Esophagus squamous epithelium (tissue), 5 donors: ENCODE measurements at places on chromosomes 6 and 20.

DNA sequence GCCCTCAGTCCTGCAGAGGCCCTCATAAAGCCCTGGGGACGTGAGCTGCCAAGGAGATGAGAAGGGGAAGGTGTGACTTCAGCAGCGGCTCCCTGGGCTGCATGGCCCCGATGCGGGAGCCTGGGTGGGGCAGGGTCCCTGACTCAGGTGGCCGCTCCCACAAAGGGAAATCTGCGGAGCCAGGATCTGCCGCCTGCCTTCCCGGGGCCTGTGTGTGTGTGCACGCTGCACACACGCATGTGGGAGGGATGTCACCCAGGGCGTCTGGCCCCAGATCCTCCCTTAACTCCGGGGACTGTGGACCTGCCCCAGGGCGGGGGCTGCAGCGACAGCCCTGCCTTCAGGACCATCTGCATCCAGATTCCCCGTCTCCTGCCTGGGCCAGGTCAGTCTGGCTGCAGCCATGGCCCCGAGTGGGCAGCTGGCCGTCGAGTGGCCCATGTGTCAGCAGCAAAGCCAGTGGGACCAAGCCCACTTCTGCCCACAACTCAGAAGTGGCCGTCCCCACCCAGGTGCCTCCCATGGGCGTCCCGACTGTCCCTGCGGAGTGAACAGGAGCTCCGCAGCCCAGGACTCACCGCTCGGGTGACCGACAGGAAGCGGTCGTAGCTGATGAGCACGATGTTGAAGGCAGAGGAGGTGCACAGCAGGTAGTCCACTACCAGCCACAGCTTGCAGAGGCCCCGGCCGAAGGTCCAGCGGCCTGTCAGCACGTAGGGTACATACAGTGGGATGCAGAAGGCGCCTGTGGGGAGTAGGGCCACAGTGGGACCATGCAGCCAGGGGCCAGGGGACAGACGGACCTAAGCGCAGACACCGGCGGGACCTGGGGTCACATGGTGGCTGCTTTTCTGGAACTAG lies 1.9 kb downstream of the HRH3 start:
- no peak for DNase-seq

- DNase-seq = no peak
These were observed 347.1 kb upstream of the MANEA start for GRCh38 chr6:95230071-95230740.

- DNase-seq = no peak
These were observed 61.1 kb upstream of the SLC22A16 start for GRCh38 chr6:110537208-110538123.

- DNase-seq = no peak
These were observed 74.6 kb downstream of the OR2B2 start for GRCh38 chr6:27837625-27838057.

DNA sequence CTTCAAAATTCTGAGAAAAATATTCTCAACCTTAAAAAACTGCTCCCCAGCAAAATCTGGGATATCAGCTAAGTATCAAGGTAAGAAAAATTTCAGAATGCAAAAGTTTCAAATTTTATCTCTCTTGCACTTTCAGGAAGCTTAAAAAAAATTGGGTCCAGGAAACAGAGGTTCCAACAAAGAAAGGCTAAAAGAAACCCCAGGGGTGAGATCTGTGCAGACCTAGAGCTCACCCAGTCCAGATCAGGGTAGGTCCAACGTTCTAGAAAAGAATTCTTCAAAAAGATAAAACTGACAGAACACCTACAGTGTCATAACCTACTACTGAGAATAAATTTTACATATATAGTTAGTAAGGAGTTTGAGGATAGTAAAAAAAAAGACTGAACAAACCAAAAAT lies 23.5 kb downstream of the ILRUN start:
- DNase-seq = no peak

DNA sequence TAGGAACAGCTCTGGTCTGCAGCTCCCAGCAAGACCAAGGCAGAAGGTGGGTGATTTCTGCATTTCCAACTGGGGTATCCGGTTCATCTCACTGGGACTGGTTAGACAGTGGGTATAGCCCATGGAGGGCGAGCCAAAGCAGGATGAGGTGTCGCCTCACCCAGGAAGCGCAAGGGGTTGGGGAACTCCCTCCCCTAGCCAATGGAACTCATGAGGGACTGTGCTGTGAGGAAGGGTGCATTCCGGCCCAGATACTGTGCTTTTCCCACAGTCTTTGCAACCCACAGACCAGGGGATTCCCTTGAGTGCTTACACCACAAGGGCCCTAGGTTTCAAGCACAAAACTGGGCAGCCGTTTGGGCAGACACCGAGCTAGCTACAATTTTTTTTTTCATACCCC lies 21.8 kb downstream of the HDDC2 start:
- no peak for DNase-seq

GRCh38 chr6:7215798-7216231 lies 97.2 kb downstream of the SSR1 start:
- no peak for DNase-seq

GRCh38 chr20:38555395-38555794 lies 25.6 kb upstream of the ADIG start:
- DNase-seq = no peak

DNA sequence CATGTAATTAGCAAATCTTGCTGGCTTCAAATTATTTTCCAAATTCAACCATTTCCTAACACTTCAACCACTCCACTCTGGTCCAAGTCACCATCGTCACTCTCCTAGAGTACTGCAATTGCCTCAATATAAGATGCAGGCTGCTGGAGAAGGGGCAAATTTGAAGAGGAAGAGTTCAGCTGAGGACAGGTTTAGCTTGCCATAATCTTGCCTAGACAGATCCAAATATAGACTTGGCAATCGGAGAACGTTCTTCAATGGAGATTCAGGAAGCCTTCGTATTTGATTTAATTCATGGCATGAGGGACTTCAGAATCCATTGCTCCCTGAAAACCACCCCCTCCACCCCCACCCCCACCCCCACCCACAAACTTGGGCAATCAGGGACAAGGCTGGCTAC lies 15.4 kb upstream of the KHDC1L start:
- DNase-seq = no peak

- DNase-seq = no peak
These were observed 20.3 kb downstream of the ENPP1 start for GRCh38 chr6:131828080-131828479.

DNA sequence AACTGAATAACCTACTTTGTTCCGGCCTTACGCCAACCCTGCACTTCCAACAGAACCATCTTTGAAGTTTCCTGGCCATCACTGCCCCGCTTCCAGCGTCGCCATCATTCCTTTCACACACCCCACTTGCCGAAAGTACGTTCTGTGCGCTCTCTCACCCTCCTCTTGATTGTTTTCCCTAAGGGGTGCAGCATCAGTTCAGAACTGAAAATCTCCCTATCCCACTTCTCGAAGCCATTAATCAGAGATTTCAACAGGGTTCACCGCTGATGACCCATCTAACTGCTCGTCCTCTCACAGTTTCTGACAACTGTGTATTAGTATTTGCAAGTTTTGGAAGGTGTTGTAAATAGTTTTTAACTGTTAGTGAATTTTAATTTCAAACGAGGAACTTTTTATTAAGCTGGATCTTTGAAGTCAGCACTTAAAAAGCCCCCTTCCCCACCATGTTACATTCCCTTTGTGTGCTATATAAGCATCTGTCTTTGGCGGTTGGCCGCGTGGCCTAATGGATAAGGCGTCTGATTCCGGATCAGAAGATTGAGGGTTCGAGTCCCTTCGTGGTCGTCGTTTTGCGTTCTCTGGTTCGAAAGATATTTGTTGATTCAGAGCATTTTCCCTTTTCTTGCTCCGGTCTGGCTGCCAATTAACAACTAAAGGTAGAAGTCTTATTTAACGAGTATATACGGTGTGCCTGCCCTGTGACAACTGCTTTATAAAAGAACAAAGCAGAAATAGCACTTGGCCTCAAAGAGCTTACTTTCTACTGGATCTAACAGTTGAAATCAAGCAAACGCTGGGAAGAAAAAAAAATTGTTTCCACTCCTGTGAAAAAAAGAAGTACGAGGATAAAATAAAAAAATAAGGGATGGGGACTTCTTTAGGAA lies 42.6 kb downstream of the TRIM27 start:
- no peak for DNase-seq

- DNase-seq = no peak
These were observed 179.3 kb downstream of the CARMIL1 start for GRCh38 chr6:25458485-25458884.

GRCh38 chr6:159307246-159307790 lies 138.1 kb downstream of the FNDC1 start:
- DNase-seq = no peak

DNA sequence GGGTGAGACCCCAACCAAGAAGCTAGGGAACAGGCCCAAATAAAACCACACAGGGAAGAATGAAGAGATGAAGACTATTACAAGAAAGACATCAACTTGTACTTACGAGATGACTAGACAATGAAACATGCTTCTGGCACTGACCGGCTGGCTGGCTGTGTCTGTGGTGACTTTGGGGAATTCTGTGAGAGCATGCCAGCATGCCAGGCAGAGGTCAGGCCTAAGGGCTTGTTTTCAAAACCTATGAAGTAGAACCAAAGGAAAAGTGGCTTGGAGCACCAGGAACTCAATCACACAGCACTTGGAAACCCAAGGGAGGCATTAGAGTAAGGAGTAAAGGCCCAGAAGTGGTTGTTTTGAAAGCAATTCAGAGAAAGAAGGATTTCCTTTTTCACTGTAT lies 28.4 kb upstream of the GSTA3 start:
- no peak for DNase-seq

GRCh38 chr20:2742431-2742830 lies 49.9 kb downstream of the EBF4 start:
- DNase-seq = no peak

GRCh38 chr20:62168061-62168460 lies 14.8 kb upstream of the MTG2 start:
- DNase-seq = no peak

- no peak for DNase-seq
These were observed 104.7 kb upstream of the PMEPA1 start for GRCh38 chr20:57814529-57814928.

- DNase-seq = no peak
These were observed 14.8 kb upstream of the FAM83C start for GRCh38 chr20:35306931-35307517.

GRCh38 chr20:10288954-10289646 lies 70.5 kb downstream of the SNAP25 start:
- DNase-seq = no peak

GRCh38 chr6:116954938-116955337 lies 77.9 kb downstream of the RFX6 start:
- no peak for DNase-seq

- DNase-seq = no peak
These were observed 230.7 kb upstream of the THEMIS start for GRCh38 chr6:128131566-128131965.

GRCh38 chr6:111800259-111800765 lies 72.9 kb downstream of the FYN start:
- no peak for DNase-seq

GRCh38 chr6:99645986-99646385 lies 39.4 kb downstream of the PRDM13 start:
- no peak for DNase-seq

DNA sequence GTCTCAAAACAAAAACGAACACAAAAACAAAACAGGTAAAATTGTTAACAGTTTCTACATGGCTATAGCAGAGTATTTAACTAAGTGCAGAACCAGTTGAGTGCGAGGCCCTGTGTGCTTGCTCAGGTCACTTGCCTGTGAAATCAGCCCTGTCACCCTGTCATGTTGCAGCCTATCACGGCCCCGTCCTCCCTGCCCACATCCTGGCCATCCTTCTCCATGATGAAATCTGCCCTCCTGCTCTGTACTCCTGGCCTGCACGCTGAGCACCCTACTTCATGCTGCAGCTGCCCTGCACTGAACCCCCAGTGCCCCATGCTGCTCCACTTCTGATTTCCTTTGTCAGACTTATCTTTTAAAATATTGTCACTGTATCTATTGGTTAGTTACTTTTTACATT lies 62.4 kb downstream of the DTD1 start:
- no peak for DNase-seq

DNA sequence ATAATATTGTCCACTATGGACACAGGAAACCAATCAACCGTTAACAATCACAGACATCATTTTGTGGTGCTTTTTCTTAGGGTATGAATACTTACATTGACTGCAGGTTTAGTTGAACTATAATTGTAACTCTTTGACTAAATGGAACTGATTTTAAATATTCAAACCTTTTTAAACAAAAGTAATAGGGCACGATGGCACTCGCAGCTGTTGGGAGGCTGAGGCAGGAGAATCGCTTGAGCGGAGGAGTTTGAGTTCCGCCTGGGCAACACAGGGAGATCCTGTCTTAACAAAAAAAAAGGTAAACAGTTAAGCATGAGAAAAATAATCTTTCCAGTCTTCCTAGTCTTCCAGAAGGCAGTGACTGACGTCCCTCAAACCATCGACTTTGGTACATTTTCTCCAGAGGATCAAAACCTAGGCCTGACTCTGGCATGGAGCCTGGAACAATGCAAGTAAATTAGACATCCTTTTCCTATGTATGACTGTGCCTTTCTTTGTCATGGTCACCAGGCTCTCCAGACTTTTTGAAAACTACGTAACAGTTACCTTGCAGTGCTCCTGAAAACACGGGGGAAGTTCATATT lies 16.6 kb upstream of the PRDM13 start:
- no peak for DNase-seq

DNA sequence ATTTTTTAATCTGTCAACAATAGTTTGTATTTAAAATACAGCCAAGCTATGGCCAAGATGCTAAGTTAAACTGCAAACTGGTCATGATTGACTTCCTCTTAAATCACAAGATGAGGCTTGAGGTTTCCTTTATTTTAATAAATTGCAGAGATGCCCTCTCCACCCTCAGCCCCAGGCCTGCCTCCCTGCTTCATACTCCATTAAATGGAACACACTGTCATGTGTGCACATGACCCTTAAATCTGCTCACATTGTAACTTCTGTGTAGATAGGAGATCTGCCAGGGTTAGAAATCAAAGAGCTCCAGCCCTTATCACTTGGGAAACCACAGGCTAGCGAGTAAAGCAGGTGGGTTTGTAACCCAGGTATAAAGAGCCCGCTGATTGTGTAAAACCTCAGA lies 20.8 kb downstream of the DUSP22 start:
- DNase-seq = no peak

DNA sequence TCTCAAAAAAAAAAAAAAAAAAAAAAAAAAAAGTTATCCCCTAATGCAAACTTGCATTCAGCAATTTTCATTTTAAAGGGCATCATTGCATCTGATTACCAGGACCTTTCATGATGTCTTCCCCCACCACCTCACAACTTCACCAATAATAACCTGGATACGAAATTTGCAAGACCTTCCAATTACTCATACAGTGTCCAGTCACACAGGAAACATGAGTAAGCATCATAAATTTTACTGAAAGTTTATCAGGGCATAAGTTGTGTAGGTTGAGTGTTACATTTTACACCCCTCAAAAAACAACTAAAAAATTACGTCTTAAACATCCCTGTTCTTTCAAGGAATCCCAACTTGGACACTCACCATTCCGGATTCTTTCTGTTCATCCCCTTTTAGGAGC lies 79.1 kb upstream of the ANKEF1 start:
- no peak for DNase-seq

GRCh38 chr6:43951756-43952675 lies 175.2 kb downstream of the MRPL14 start:
- no peak for DNase-seq

GRCh38 chr6:145279993-145280392 lies 455.3 kb downstream of the EPM2A start:
- DNase-seq = no peak

DNA sequence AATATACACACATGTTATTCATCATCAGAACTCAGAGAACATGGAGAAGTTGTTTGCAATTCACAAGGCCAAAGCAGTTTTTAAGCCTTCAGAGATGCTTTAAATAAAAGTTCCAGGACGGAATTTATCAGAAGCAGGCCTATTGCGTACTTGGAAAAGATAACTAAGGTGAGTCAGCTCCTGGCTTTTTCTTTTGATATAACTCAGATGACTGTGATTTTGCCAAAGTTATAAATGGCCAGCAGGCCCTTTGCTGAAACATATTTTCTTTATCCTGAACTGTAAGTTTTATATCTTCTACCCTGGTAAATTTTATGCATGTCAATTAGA lies 55.0 kb upstream of the PLCB1 start:
- no peak for DNase-seq
